ENCODE measurements at places on chromosomes 7 and 10.

- DNase-seq, result no peak
Observed at GRCh38 chr7:128233471-128233870, 7.6 kb upstream of the LEP start.

DNA sequence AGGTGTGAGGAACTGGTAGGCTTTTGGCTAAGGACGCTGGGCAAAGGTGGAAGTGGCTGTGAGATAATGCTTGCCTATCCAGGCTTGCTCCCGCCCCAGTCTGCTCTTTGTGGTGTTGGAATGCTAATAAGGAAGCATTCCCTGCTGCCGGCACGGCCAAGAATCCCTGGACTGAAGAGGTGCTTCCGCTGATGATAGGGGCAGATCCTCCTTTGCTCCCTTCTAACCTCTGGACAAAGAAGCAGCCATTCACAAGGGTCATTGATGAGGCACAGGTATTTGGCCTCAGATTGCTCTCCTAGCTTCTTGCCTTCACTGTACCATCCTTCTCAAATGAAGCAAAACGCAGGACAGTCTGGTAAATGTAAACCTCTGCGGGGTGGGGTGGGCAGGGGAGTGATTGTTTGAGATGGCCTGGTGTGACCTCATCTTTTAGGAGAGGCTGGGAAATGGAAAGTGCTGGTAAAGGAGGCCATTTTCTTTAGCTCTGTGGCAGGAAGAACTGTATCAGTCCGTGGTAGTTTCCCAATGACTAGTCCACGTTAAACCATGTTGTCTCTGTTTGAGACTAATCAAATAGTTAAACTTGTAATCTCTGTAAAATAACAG is 1.7 kb downstream of the PGAM1 start:
- DNase-seq, result no peak

DNA sequence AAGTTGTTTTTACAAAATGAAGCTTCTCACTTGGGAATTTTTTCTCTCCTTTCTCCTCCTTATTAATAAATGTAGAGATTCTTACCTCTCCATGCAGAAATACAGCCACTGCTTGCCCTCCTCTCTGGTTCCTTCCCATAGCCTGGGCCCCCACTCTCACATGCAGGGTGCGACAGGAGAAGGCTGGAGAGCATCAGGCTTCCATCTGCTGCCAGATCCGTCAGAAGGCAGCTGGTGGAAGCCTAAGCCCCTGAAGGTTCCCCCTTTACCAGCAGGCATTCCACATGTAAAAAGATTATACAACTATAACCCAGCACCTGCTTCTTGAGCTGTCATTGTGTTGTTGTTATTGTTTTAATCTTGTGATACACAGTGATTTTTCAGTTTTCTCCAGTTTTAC is 314.2 kb downstream of the LHFPL3 start:
- DNase-seq, result no peak

- no peak for DNase-seq
Observed at GRCh38 chr10:61465901-61466632, 12.9 kb upstream of the TMEM26 start.
